ENCODE measurements at places on chromosomes 11 and 22.

GRCh38 chr22:34847072-34847471, 218.9 kb upstream of the ISX start:
- DNase-seq = no peak

DNA sequence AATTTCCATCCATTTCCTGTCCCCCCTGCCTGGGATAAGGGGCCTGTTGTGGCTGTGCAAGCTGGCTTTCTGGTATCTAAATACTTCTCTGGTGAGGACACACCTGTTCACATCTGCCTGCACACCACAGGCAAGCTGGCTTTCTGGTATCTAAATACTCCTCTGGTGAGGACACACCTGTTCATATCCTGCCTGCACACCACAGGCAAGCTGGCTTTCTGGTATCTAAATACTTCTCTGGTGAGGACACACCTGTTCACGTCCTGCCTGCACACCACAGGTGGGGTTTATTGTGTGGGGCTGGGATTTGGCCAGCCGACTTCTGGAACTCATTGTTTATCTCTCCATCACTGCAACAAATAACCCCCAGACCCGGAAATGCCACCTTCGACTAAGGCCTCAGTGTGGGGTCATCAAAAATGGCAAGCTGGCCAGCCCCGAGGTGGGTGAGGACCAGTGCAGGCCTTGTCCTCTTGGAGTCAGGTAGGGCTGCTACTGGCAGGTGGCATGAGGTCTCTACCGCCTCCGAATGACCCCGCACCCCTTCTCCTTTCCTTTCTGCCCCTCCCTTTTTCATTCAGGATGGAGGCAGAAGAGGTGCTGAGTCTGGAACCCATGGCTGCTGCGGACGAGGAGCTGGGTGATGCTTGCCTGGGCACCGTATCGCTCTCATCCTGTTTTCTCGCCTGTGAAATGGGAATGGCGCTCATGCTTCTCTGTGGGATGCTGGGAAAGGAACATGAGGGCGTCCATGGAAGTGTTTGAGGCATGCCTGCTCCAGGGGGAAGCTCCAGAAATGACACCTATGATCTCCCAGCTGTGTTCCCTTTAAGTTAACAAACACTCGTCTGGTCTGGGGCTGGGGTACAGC, 43.5 kb upstream of the MYEOV start:
- no peak for DNase-seq

DNA sequence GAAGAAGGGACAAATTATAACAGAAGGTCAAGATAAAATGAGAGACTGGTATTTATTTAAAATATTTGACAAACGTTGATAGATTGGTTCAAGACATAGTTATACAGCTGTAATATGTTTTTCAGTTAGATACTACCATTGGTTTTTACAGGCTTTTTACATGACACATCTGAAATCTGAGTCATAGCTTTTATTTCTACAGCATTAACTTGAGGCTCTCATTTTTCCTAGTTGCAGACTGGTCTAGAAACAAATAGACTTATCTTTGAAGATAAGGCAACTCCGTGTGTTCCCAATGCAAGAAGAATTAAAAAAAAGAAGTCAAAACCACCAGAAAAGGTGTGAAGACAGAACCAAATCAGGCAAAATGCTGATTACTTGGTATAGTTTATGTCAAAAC, 31.3 kb downstream of the CEP57 start:
- no peak for DNase-seq

GRCh38 chr22:37167176-37167980, 17.7 kb upstream of the IL2RB start:
- no peak for DNase-seq

DNA sequence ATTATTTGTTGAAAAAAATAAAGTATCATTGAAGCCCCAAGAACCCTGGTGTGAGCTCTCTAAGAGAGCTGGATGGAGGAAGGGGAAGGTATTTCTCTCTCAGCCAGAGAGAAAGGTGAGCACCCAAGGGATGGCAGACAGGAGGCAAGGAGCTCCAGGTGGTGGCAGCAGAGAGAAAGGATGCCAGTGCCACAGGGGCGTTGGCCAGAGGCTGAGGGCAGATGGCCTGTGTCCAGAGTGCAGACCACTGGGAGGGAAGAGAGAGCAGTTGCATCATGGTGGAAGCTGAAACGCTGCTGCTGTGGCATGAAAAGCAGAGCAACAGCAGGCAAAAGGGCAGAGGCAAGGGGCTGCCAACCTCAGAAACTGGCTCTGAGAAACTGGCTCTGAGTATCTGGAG, 8.5 kb downstream of the SPON1 start:
- no peak for DNase-seq

- no peak for DNase-seq
Observed at GRCh38 chr11:59076876-59077571, 9.1 kb upstream of the GLYATL1B start.

DNA sequence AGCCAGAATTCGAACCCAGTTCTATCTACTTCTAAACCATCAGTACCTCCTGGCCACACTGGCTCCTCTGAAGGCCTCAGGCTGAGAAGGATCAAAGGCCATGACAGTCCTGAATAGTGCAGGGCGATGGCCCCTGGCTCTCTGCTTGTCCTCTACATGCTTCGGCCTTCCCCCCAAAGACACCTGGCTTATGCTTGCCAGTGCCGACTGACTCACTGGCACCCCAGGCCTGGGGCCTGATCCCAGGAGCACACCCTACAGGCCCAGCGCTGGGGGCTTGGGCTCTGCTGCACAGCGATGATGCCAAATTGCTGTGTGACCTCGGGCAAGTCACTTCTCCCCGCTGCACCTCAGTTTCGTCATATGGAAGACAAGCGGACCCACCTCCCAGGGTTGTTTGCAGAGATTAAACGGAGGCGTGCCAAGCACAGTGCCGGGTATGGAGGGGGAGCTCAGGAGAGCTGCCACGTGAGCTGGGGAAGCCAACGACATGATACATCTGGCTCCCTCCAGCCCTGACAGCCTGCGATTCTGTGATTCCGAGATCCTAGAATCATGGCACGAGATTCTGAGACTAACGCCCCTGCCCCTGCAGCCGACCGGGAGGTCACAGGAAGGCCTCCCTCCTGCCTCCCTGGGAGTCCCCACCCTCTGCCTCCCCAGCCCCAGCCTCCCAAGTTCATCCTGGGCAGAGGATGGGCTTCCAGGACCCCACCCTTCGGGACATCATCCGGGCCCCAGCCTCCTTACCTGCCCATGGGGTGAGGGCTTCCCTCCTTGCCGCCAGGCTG, 1.0 kb downstream of the SSTR3 start:
- DNase-seq = no peak

GRCh38 chr22:43287441-43287840, 55.7 kb downstream of the SCUBE1 start:
- no peak for DNase-seq

- no peak for DNase-seq
Observed at GRCh38 chr11:116605543-116606459, 167.0 kb downstream of the BUD13 start.

GRCh38 chr11:102727890-102728289, 3.1 kb upstream of the MMP8 start:
- no peak for DNase-seq

- no peak for DNase-seq
Observed at GRCh38 chr11:75173336-75173735, 22.4 kb downstream of the SLCO2B1 start.

DNA sequence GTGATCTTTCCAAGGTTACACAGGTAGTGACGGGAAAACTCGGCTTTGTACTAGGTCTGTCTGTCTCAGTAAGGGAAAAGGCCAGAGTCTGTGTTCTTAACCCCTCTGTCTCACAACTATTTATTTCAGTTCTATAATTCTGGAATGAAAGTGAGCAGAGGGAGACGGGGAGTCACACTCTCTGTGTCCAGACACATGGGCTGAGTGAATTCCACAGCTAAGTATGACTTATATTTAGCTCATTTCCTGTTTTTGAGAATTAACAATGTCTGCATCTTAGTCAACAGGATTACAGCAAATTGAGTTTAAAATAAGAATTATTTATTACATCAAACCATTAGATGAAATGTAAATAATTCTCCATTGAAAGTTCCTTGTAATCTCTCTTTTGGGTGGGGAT, 62.5 kb upstream of the OR4B1 start:
- DNase-seq = no peak

DNA sequence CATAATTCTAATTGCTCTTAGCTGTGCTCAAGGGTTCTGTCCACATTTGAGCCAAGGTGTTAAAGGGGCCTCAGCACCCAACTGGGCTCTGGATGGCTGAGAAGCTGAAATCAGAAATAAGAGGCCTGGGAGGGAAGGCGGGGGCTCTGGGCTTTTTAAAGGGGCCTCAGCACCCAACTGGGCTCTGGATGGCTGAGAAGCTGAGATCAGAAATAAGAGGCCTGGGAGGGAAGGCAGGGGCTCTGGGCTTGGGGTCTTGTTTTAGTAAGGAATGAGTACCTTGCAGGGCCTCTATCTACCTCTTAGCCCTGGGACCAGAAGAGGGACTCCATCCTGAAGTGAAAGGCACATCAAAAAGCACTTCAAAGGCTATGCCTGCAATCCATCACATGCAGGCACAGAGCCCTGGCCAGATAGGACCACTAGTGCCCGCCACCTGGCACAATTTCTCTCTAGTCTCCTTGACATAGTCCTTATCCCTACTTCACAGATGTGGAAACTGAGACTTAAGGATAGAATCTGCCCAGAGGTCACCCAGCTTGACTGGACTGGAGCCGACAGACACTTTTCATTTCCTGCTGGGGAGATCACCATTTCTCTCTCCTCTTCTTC, 35.6 kb downstream of the DKK3 start:
- no peak for DNase-seq

DNA sequence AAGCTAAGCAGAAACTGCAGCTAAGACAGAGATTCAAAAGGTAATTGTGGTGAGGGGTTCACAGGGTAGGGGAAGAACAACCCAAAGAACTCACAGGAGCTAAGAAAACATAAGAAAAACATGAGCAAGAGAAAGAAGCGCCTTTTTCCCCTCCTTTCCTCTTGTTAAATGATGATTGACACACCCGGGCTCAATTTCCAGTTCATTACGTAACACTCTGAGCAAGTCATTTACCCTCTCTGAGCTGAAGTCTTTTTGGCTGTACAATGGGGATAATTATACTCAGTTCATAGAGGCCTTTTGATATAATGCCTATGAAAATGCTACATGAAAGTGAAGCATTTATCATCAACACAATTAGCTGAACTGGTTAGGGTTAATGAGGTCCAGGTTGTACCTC, 17.2 kb downstream of the LRP4 start:
- DNase-seq = no peak

- DNase-seq = no peak
Observed at GRCh38 chr11:43278193-43278956, 33.4 kb upstream of the API5 start.

DNA sequence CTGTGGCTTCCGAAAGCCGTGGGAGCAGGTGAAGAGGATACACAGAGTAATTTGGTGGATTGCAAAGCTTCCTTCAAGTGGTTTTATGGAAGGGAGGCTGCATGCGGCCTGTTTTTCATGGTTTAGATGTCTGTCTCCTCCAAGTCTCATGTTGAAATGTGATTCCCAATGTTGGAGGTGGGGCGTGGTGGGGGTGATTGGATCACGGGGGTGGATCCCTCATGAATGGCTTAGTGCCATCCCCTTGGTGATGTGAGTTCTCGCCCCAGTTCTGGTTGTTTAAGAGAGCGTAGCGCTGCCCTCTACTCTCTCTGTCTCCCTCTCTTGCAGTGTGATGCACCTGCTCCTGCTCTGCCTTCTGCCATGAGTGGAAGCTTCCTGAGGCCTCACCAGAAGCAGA, 247.8 kb upstream of the B3GAT1 start:
- no peak for DNase-seq

GRCh38 chr11:43832536-43832935, 48.1 kb upstream of the ALKBH3 start:
- DNase-seq = no peak

DNA sequence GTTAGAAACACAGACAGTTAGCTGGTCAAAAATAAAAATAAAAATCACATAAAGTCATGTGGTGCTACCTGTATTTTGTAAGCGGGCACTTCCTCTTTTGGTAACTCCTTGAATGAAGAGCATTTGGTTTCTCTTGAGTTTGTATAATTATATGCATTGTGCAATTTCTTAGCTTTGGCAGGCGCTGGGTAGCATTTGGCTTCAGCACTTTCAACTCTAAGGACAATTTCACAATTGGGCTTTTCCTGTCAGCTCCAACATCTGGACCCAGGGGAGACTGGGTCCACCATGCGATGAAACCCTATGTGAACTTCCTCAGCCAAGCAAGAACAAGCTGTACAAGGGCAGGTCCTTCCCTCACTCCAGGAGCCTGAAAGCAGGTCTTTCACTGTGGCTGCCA, 169.1 kb downstream of the RRAS2 start:
- no peak for DNase-seq

- DNase-seq = no peak
Observed at GRCh38 chr11:103792981-103793468, 243.4 kb upstream of the DDI1 start.

DNA sequence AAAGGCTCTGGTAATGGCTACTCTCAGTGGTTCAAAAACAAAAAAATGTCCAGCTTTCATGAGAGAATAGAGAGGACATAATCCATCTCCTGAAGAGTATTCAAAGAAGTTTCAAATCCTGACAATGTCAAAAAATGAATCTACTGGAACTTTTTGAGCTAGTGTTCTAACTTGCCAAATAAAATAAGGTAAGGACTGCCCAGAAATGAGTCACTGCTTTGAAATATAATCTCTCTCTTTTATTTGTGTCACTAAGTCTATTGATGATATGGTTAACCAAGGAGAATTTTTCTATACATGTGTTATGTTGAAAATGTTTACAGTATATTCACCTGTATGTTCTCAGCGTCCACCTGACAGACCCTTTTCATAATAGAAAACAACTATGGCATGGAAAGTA, 3.4 kb downstream of the GUCY1A2 start:
- DNase-seq = no peak

DNA sequence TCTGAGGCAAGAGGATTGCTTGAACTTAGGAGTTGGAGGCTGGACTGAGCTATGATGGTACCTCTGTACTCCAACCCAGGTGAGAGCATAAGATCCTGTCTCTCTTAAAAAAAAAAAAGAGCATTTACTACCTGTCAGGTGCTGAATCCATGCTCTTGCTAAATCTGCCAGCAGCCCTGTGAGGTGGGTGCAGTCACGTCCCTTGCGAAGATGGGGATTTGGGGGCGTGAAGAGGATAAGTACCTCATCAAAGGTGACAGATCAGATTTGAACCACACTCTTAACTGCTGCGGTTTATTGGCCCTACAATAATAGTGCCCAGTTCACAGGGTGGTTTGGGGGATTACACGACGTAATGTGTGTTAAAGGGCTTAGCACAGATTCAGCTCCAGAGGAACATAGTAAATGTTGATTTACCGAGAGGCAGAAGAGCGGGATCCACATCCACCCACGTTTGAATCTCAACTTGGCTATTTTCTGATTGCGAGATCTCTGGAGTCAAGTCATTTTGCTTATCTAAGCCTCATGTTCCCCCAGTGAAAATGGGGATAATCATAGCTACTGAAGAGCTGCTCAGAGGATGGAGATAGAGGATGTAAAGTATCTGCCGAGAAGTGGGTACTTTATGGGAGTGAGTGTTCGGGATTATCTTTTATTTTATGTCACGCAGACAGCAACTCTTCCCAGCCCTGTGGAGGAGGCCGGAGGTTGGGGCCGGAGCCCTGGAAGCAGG, 28.1 kb upstream of the LRRC10B start:
- peak; percentile 70 for DNase-seq

- DNase-seq = no peak
Observed at GRCh38 chr11:74081428-74081827, 72.5 kb upstream of the UCP3 start.

GRCh38 chr22:45868571-45869339, 108.2 kb downstream of the WNT7B start:
- no peak for DNase-seq

GRCh38 chr22:29719899-29720645, at the start of gene CABP7:
Gene CABP7 (plus strand): TSS chr22:29720003. CDS start chr22:29720425, 422 bp downstream.
- no peak for DNase-seq

GRCh38 chr11:2553198-2553597, 108.4 kb downstream of the KCNQ1 start:
- no peak for DNase-seq

- DNase-seq = no peak
Observed at GRCh38 chr11:114290503-114291235, 5.5 kb upstream of the NNMT start.

Measured in caudate nucleus (tissue), 63 donors.